Activated T-helper 9 cell treated with anti-CD3 and anti-CD28 coated beads, Interleukin-2, amount 50 U/mL, for 16 hours (primary cell): ENCODE measurements at places on chromosomes 11 and 22.

DNA sequence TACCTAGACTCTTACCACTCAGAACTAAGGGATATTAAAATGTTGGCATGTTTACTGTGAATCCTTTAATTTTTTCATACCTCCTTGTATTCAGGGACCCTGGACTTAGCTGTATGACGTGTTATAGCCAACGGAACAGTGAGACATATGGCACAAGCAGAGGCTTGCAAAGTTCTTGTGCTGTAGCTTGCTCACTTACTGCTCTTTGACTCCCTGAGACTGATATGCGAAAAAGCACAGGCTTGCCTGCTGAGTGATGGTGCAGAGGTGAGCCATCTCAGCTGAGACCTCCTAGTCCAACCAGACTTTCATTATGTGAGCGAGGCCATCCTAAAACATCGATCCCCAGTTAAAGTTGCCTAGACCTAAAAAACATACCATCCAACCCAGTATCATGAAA, 811.0 kb downstream of the METTL15 start:
- DNase-seq = no peak

DNA sequence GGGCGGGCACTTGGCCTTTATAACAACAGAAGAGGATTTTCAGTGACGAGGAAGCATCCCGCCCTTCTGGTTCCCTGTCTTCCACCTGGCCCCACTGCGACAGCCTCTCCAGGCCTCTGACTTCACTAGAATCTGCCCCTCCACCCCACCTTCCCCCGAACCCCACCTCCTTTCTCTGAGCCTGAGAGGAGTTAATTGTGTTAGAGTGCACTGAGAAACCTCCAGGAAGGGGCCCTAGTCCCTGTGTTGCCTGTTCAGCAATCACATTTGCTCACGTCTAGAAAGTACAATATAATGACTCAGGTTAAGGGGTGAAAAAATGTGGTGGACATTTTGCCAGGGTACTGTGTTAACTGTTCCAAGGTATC, 38.8 kb downstream of the PTPRJ start:
- no peak for DNase-seq

DNA sequence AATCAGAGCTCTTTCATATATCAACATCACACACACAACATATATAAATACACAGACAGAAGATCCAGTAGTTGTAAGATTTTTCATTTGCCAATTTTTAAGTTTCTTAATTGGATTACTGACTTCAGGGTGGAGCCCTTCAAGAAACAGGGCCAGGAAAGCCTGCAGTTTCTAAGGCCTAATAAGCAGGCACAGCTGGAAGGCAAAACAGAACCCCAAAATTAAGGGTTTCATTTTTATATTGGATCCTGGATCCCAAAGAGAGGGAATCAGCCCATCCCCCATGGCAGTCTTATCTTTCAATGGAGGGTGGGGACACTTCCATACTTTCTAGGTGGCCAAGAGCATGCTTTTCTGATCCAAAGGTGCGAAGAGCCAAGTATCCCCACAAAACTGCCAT, 4.7 kb upstream of the C1QTNF6 start:
- DNase-seq = no peak

- DNase-seq = no peak
These were observed 44.7 kb downstream of the BID start for GRCh38 chr22:17729561-17729960.

GRCh38 chr11:132125988-132126871, 755.8 kb downstream of the NTM start:
- no peak for DNase-seq

DNA sequence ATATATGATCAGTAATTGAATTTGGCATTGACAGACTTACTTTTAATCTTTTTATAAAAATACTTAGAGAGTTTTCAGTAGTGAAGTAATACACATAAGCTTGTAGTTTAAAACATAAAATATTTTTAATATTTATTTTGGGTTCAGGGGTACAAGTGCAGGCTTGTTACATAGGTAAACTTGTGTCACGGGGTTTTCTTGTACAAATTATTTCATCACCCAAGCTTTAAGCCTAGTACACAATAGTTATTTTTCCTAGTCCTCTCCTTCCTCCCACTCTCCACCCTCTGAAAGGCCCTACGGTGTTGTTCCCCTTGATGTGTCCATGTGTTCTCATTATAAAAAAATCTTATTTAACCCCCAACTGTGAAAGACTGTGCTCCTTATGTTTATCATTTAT, 1397.8 kb upstream of the RAG2 start:
- DNase-seq = no peak

- DNase-seq = no peak
These were observed 12.6 kb downstream of the IGSF9B start for GRCh38 chr11:133943950-133944698.

DNA sequence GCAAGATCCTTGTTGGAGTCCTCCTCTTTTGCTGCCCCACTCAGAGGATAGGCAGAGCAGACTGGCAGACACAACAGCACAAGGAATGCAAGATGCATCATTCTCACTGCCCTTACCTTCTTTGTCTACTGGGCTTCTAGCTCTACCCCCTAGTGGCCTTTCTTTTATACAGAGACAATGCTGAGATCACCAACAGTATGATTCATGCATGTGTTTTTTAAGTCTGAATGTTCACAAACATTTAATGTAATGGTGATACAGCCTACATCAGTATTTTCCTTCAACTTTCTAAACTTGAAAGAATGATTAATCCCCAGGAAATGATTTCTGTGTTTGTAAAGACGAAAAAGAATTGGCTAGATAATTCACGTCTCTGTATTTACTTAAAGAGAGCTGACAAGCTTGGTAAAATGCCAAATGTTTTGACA, at the start of gene MMP10:
TSS of gene MMP10 (minus strand) at position 138 of the 428 bp plus-strand sequence. CDS start at position 101, 37 bp downstream.
- no peak for DNase-seq
